Stimulated activated CD4-positive, alpha-beta T cell treated with anti-CD3 and anti-CD28 coated beads, Interleukin-12 subunit alpha, Interleukin-12 subunit beta, amount 100 ng/mL, for 4 hours (primary cell): ENCODE measurements at places on chromosomes 4 and X.

DNA sequence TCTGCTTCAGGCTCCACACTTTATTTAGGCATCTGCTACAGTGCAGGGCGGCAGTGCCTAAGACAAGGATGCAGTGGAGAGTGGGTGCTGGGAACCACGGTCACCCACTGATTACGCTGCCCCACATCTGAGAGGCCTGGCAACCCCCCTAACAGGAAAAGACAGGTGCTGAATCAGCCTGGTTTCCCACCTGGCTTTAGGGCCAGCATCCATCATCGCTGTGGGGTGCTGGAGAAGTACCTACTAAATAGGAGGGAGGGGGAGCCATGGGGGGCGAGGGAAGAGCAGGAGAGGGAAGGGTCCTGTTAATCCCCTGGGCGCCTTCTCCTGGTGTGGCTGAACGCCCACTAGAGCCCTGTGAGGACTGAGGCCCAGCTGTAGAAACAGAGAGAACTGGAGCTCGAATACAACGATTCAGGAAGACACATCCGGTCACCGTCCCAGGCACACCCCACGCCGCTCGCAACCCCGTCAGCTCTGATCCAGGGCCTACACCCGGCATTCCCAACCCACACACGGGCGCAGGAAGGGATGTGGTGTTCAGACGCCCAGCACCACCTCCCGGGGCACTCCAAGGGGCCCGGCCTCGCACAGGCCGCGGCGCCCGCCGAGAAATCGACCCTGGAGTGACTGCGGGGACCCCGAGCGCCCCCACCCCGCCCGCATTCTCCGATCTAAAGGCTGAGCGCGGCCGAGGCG lies 554 bp downstream of the DCTD start:
- peak; percentile 36 for DNase-seq

- DNase-seq: peak; percentile 0
Observed at GRCh38 chr4:73620115-73620792, at the start of gene RASSF6. Gene RASSF6, minus strand, starts transcription at chr4:73620436. Its CDS starts 8,641 bp downstream, at chr4:73611795.

DNA sequence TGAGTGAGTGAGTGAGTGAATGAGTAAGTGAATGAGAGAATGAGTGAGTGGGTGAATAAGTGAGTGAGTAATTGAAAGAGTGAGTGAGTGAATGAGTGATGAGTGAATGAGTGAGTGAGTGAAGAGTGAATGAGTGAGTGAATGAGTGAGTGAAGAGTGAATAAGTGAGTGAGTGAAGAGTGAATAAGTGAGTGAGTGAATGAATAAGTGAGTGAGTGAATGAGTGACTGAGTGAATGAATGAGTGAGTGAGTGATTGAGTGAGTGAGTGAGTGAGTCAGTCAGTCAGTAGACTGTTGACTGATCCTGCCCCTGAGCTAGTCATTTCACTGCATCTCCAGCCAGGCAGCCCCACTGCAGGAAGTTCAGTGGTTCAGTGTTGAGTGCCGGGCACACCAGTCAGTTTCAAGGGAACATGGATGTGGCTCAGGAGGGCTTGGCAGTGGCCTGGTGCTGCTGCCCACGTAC lies 228.4 kb upstream of the PSAPL1 start:
- no peak for DNase-seq

DNA sequence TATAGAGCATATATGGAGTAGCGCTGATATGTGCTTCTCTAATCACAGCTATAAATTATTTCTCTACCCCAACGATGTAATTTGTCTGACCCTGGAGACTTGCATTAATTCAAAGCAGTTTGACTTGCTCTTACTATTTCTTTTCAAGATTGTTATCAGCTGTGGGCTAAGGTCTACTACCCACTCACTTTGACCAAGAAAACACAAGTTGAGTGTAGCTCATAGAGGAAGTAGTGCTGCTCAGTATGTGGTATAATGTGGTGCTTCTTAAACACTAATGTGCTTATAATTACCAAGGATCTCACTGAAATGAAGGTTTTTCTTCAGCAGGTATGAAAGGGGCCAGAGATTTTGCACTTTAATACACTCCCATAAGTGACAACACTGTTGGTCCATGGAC lies 70.1 kb downstream of the INPP4B start:
- DNase-seq: no peak

- no peak for DNase-seq
Observed at GRCh38 chr4:147371661-147372060, 109.2 kb upstream of the EDNRA start.

GRCh38 chr4:108795733-108796132 lies 32.9 kb upstream of the ETNPPL start:
- DNase-seq: no peak

GRCh38 chr4:26964512-26964911 lies 103.9 kb downstream of the STIM2 start:
- DNase-seq: no peak

GRCh38 chr4:18754180-18754579 lies 732.6 kb upstream of the LCORL start:
- DNase-seq: no peak

GRCh38 chr4:102693262-102693850 lies 67.4 kb downstream of the MANBA start:
- DNase-seq: no peak

- DNase-seq: peak; percentile 74
Observed at GRCh38 chrX:154308108-154308946, 12.7 kb downstream of the TKTL1 start.

- DNase-seq: no peak
Observed at GRCh38 chrX:44580466-44580865, 37.8 kb upstream of the FUNDC1 start.

GRCh38 chr4:95728145-95728544 lies 111.7 kb upstream of the PDHA2 start:
- DNase-seq: no peak
